Activated CD4-positive, alpha-beta T cell treated with anti-CD3 and anti-CD28 coated beads, Interleukin-2, amount 10 ng/mL, durations not matched to agents 24 days and 14 days (primary cell): ENCODE measurements at places on chromosomes 7 and 10. TPM values are rescaled to one million over a fixed set of nuclear protein-coding genes. Genes with fewer than 3 reads are reported as not detected.

Gene TCERG1L
- not detected in 2 replicates for total RNA-seq

Gene SHOC2
- 38.3 and 41.8 TPM in 2 replicates for total RNA-seq

Gene FAM20C
- 0.88 and 1.0 TPM in 2 replicates for total RNA-seq

- no peak for DNase-seq
These were observed 40.0 kb upstream of the TM9SF3 start for GRCh38 chr10:96626795-96627194.

DNA sequence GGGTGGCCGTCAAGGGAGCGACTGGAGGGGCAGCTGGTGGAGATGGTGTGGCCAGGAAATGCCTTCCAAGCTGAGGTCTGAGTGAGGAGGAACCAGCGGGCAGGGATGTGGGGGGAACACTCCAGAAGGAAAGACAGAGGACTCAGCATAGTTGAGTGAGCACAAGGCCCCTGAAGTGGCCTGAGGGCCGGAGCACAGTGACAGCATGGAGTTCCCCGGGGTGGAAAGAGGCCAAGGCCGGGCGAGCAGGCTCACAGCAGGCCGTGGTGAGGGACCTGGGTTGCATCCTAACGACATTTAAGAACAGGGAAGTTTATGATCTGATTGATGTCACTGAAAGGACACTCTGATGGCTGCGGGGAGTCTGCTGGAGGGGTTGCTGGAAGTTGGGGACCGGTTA is 48.0 kb downstream of the HTRA1 start:
- DNase-seq: no peak

GRCh38 chr10:22646388-22646853 is 68.0 kb downstream of the PIP4K2A start:
- DNase-seq: peak; percentile 75

- DNase-seq: no peak
These were observed 219.0 kb downstream of the ADRA2A start for GRCh38 chr10:111295788-111296187.
